ENCODE measurements at places on chromosomes 3 and 15.

DNA sequence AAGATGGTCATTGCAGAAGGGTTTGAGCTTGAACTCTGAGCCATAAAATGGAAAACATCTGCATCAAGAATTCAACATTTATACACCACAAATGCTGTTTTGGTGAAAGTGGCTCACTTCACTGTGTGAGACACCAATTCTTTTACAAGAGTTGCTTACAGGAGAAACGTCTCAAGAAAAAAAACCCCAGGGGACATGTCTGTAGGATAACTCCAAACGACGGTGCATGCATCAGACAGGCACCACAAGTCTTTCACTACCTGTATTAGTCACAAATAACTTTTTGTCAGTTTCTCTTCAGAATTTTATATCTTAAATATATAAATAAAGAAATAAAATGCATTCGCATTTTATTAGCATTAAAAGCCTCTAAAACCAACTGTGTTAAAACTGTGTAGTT, 164.3 kb downstream of the EFHB start:
- no peak for DNase-seq

DNA sequence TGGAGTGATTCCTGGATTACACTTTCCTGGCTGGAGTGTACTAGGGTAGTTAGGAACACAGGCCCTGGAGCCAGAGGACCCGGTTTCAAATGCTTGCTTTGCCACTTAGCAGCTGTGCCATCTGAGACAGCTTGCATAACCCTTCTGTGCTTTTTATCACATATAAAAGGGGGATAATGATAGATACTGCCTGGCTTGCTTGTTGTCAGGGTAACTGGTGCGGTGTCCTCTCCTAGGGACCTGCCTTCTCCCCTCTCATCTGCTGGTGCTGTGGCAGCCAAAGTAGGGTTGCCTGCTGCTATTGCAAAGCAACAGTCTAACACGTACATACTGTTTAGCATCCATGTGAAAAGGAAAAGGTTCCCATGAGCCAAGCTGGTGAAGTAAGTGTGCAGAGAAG, 137.8 kb downstream of the LRTM1 start:
- no peak for DNase-seq

- DNase-seq, result peak; percentile 55
These were observed 22.9 kb upstream of the FBLN2 start for GRCh38 chr3:13525827-13526625.

DNA sequence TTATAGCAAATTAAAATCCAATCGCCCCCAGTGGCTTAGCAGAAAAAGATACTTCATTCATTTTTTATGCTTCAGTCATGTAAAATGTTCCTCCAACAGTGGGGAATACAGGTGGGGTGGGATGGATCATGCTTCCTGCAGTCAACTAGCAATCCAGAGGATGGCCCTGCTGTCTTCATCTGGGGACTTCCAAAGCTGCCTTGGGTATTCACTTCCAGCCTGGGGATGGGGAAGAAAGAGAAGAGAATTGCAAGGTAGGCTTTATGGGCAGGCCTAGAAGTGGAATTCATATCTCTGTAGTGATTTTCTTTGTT, 354.8 kb upstream of the SLCO3A1 start:
- no peak for DNase-seq

DNA sequence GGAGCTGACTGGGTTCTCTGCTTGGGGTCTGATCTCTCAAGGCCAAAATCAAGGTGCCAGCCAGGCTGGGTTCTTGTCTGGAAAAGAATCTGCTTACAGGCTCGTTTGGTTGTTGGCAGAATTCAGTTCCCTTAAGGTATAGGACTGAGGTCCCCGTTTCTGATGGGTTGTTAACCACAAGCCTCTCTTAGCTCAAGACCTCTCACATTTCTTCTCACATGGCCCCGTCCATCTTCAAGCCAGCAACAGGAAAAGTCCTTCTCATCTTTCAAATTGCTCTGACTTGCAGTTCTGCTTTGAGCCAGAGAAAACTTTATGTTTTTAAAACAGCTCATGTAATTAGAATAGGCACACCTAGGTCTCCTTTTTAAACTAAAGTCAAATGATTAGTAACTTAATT, 20.4 kb downstream of the UACA start:
- no peak for DNase-seq

DNA sequence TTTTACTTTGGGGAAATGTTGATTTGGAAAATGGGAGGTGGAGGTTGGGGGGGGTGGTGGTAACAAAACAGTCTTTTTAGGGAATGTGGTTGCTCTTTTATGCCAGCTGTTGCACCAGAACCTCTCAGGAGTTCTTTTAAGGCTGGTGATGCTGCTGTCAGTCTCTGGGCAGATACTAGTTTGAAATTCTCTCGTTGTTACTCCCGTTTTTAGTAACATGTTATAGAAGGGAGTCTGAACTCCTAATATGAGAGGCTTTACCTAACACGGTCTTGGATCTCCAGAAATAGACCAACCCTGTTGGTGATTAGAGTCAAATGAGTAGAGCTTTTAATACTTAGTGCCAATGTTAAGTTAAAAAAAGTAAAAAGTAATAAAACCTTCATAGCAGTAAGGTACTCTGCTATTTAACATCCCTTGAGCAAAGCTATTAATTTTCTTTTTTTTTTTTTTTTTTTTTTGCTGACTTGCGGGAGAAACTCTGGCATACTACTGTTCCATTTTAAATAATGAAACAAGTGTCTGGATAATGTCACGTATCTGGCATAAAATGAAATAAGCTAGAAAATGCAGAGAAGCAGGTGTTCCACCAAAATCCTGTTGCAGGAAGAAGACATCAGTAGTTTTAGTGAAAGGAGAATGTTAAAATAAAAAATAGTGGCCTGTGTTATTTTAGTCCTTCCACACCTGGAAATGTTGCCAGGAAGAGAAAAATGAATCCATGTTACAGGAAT, 156.7 kb downstream of the CACNA1D start:
- no peak for DNase-seq

GRCh38 chr15:99029341-99030144, 22.0 kb upstream of the PGPEP1L start:
- no peak for DNase-seq

- DNase-seq, result peak; percentile 57
These were observed 92.4 kb downstream of the OXNAD1 start for GRCh38 chr3:16357186-16358121.

DNA sequence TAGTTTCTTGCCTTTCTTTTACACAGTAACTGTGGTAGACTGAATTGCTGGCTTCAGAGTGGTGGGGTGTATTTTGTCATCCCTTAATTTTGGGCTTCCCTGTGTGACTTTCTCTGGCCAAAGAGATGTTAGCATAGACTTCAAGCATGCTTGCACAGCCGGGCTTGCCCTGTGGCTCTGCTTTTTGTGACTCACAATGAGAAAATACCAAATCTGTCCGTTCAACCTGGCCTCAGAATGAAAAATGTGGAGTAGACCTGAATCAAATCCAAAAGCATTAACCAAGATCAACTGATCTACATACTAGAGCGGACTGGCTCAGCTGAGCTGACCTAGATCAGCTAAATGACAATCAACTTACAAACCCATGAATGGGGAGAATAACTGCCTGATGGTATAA, 51.4 kb downstream of the PLAAT1 start:
- DNase-seq, result no peak

- DNase-seq, result no peak
These were observed 14.2 kb upstream of the SLC25A36 start for GRCh38 chr3:140927279-140928069.

DNA sequence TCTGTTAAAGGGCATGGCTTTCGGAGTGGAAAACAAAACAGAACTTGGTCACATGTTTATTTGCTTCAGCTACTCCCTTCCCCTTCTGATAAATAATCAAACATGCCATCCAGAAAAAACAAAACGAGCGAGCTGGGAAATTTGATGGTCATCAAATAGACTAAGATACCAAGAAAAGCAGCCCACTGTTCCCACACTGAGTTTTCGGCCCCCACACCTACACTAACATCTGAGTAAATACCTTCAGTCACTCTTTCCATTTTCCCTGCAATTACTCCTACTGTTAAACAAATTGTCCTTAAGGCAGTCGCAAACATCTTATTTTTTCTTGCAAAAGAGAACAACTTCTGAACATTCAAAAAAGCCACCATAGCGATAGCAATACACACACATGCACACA, 454.6 kb downstream of the FOXP1 start:
- peak; percentile 46 for DNase-seq

- DNase-seq, result peak; percentile 3
These were observed at the start of gene ARPP21 for GRCh38 chr3:35639254-35640186. Gene ARPP21 (plus strand): TSS chr3:35639525. CDS start chr3:35681752, 42,227 bp downstream.

GRCh38 chr15:63655683-63656372, 58.6 kb downstream of the FBXL22 start:
- DNase-seq, result no peak

DNA sequence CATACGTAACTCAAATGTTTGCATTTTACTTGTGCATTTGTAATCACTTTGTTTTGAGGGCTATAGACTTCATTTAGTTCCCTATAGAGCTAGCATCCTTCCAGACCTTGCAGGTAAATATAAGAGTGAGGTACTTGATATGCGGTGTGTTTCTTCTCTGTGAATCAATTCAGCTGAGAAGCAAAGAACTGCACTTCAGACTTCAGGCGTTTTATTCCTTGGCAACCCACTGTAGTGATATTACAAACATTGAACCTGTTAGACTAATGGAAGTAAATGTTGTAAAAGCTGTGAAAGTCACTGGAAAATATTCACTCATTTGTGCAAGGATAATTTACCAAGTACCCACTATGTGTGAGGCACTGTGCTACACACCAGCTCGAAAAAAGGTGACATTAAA, 94.1 kb upstream of the CHL1 start:
- DNase-seq, result no peak

DNA sequence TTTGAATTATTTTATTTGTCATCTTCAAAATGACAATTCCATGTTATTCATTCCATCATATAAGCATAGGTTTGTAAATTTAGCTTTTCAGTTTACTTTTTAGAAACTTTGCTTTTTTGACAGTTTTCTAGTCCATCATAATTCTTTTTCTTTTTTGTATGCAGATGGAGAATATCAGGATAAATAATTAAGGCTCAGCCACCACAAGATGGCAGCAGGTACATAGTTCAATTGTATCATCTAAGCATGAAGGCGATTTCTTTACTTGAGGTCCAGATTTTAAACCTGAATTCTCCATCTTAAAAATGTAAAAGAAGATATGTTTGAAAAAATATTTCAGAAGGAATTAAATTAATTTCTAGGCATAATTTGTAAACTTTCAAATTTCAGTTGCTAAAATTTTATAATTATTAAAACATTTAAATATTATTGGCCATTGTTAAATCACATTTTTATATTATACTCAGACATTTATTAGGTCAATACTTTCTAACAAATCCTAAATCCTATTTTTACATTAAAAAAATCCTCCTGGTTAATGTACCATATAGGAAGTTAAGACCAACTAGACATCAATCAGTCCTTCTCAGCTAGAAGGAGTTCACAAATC, 15.1 kb downstream of the PLSCR5 start:
- peak; percentile 76 for DNase-seq

- no peak for DNase-seq
These were observed 168.8 kb upstream of the VEPH1 start for GRCh38 chr3:157672061-157672460.

DNA sequence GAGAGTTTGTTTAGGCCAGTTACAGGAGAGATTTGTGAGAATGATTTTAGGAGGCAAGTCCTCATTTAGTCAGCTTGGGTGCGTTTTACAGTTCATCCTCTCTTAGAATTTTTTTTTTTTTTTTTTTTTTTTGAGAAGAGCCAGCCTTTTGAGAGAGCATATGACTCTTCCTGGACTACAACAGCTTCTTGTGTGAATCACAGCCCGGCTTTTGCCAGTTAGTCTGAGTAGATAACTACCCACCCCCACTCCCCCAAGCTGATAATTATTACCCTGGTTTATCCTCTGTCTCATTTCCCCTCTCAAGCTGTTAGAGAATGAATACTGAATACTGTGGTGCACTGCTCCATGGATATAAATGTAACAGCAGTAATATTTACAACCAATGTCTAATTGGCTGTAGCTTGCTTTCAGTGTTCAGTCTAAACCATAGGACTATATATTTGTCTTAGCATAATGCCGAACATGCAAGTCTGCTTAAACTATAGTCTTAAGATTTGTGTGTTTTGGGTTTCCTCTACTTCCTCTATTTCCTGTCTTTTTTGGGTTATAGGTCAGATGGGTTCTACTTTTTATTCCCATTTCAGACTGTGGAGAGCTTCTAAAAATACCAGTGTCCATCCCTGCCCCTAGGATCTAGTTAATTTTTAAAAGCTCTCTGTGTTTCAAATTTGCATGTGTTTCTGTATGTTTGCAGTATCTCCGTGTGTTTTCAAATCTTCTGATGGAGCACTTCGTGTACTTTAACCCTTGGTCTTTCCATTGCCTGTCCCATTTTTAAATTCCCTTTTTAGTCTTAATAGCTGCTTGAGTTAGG, 8.0 kb downstream of the CHD2 start:
- DNase-seq, result peak; percentile 93

- DNase-seq, result no peak
These were observed 67.2 kb downstream of the BOC start for GRCh38 chr3:113278599-113278955.

DNA sequence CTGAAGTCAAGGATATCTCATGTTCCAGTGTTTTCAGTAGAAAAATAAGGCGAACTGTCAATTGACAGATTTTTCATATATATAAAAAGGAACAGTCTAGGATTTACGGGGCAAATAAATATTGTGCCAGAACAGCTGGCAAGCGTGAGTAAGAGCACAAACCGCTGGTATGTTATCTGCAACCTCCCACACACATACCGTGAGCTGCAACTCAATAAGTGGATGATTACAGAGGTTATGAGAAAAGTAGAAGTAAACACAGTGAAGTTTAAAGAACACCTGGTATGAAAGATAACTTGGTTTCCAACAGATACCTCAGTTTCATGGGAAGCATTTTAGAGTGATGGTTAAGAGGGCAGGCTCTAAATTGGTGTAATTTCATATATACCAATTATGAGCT, 733.4 kb downstream of the TUSC7 start:
- peak; percentile 54 for DNase-seq

DNA sequence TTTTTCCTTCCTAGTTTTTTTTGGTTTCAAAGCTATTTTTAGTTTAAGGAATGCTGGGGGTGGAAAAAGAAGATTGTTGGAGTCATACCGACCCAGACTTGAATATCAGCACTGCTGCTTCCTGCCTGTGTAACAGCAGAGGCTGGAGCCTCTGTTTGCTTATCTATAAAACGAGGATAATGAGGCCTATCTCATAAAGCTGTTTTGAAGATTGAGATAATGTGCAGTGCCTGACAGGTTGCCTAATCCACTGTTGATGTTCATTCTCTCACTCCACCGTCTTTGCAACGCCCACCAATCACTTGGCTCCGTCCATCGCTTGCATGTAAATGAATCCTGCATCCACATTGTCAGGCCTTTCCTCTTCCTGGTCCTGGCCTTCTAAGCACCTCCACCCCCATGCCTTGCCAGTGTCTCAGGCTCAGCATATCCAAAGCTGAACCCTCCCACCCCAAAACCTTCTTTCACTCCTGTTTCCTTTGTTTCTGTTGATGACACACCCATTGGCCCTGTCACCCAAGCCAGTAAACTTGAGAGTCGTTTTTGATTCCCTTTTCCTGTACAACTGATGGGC, 94.9 kb downstream of the MEX3B start:
- peak; percentile 16 for DNase-seq

Measured in fibroblast of the aortic adventitia (primary cell).